Activated T-helper 2 cell treated with anti-CD3 and anti-CD28 coated beads, Interferon-gamma antibody, Interleukin-2, Interleukin-4, amounts not matched to agents 10 μg/mL and 5 μg/mL and 100 μg/mL, durations not matched to agents 14 hours and 24 hours and 36 hours (primary cell): ENCODE measurements at places on chromosomes 4 and X.

- DNase-seq, result no peak
Observed at GRCh38 chr4:121799208-121799823, 1.8 kb upstream of the EXOSC9 start.

DNA sequence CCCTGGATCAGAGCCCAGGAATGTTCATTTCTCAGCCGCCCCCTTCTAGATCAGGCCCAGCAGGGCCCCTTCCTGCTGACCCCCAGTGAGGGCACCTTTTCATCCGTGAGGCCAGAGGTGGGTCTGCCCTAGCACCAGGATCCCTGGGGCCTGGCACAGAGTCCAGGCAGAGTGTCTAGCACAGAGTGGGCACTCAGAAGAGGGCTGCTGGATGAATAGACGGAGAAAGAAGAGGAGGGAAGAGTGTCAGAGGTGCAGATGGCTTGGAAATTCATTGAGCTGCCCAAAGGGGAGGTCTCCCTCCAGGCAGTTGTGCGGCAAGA is 106.5 kb downstream of the CPZ start:
- DNase-seq, result no peak

DNA sequence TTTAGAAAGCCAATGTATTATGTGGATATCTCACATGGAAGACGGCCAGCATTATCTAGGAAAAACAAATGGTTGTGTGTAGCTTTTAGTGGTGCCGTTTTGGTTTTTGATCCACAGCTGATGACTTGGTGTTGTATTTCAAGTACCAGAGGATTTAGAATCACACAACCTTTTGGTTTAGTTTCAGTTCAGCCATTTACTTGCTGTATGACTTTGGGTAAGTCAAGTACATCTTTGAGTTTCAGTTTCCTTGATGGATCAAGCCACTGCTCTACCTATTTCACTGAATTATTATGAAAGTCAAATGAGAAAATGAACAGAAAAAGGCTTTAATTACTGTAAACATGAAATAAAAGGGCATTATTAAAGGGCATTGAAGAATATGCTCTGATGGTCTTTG is 205.6 kb downstream of the ZIC3 start:
- no peak for DNase-seq

GRCh38 chr4:42750091-42750490 is 93.2 kb upstream of the ATP8A1 start:
- DNase-seq, result no peak

GRCh38 chr4:156962528-156962974 is 9.0 kb downstream of the PDGFC start:
- DNase-seq, result no peak

DNA sequence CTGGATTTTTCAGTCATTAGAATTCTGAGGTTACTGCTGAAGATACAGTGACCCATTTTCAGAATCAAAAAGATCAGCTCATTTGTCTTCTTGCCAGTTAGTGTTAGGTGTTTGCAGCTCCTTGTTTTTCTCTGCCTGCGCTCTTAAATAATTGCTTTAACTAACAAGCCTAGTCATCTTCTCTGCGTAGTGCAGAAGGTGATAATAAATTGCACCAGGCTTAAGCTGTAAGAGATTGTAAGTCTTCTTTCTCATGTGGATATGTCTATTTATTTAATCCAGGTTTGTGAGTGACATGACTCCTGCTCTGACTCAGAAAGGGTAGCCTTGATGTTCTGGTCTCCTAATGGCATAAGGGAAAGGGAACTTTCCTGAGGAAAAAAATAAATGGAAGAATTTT is 167.2 kb downstream of the CEP135 start:
- no peak for DNase-seq

DNA sequence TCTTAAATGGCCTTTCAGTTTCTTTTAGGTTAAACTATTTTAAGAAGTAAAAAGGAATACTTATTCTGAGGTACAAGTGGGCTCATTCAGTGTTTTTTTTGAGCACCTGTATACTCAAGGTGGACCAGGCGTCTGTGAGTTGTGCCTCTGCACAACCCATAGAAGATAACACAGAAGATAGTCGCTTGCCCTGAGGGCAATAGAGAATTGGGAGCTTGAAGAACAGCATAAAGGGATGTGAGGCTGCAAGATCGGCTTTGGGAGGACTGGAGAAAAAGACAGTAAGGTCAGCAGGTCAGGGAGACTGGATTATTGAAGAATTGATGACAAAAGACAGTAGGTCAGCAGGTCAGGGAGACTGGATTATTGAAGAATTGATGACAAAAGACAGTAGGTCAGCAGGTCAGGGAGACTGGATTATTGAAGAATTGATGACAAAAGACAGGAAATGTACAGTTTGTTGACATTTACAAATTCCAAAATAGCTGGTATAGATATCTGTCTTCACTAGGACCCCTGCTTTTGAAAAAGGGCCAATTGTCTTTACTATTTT is 3.1 kb downstream of the CPE start:
- no peak for DNase-seq

DNA sequence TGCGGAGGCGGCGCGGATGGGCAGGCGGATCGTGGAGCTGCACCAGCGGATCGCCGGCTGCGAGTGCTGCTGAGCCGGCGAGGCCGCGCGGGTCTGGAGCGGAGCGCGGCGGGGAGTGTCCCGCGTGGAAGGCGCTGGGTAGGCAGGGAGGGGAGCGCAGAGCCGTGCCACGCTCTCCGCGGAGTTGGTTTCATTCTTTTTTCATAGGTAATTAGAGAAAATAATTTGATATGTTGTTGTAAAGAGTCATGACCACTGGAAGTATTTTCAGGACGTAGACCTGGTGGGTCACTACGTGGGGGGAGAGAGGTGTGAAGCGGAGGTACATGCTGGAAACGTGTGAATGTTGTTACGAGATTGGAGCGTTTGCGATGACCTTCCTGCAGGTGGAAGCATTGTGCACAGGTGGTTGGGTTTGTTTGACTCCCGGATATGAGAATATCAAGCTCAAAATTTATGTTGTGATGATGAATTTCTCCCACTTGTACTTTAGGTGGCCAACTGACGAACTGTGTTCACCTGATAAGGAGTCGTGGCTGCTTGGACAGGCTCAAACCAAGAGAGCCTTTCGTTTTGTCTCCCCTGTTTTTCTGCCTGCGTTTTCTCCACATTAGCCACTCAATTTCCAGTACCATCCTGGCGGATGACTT is 19.1 kb upstream of the S100P start:
- peak; percentile 62 for DNase-seq

DNA sequence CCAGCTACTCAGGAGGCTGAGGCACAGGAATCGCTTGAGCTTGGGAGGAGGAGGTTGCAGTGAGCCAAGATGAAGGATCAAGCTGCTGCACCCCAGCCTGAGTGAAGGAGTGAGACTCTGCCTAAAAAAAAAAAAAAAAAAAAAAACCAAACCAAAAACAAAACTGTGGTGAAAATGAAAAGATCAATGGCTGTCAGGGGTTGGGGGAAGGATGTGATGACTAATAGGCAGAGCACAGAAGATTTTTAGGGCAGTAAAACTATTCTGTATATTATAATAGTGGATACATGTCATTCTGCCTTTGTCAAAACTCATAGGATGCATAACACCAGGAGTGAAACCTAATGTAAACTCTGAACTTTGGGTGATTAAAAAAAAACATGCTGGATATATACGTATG is 69.9 kb upstream of the ELOVL6 start:
- DNase-seq, result no peak

DNA sequence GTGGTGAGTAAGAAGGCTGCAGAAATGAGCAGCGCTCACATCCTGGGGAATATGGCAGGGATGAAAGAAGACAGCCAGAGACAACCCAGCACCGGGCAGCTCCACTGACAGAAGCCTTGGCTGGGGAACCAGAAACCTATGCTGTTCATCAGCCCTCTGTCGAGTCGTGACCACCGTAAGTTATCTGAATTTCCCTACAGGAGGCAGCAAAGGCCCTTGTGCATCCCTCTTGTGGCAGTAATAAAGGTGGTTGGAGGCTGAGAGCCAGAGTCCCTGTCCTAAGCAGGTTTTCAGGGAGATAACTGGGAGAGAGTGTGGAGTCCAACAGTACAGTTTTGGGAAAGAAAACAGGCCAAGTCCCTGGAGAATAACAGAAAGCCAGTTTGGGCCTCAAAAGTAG is 194.0 kb upstream of the BOD1L1 start:
- no peak for DNase-seq

DNA sequence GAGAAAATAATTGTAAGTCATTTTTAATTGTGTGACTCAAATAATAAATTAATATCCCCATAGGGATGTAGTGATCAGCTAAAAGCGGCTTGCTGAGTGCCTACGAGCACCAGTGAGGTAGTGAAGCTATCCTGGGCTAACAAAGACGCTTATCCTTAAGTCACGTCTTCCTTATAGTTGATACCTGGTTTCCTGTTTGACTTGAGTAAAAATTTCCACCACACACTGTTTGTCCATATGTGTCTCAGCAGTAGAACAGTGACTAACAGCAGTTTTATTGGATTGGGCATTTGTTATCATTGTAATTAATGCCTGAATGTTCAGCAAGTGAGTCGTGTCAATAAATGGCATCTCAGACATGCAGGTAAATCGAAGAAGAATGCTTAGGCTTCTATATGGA is 241.1 kb downstream of the GRXCR1 start:
- no peak for DNase-seq

DNA sequence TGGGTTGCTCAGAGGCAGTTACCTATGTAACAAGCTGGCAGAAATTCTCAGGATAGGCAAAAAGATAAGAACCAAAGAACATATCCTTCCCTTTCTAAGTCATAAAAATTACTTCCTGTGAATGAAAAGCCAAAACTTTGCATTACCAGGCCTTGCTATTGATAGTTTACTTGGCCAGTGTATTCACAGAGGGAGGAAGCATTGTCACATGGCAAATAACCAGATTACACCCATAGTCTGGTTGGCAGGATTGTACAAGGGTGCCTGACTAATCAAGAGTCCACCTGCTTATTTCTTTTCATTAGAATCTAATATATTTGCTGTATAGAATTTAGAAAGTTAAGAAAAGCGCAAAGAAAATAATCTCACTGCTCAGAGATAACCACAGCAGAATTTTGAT is 14.1 kb downstream of the XIAP start:
- DNase-seq, result no peak

GRCh38 chrX:21374994-21375707 is 933 bp downstream of the CNKSR2 start:
- DNase-seq, result peak; percentile 8

DNA sequence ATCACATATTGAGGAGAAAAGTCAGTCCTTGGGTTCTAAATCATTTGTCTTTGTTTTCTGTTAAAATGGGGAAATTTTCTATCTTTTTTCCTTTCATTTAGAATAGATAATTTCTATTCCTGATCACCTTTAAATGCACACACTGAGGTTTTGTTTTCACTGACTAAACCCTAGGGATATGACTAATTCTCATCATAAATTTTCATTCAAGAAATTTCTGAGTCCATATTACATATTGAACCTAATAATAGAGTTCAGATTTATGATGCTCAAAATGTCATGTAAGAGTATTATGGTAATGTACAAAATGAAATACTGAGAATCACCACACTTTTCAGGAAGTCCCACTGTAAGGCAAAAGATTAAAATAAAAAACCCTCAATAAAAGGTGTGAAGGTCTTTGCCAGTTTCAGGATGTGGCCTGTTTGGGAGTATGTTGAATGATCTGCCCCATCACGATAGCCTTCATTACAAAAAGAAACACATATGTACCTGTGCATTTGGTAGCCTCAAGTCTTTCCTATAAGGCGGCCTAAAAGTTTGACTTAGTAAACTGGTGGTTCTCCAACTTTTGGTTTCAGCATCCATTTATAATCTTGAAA is 49.4 kb downstream of the LEF1 start:
- no peak for DNase-seq

- DNase-seq, result no peak
Observed at GRCh38 chrX:13194291-13195103, 125.4 kb downstream of the ATXN3L start.

DNA sequence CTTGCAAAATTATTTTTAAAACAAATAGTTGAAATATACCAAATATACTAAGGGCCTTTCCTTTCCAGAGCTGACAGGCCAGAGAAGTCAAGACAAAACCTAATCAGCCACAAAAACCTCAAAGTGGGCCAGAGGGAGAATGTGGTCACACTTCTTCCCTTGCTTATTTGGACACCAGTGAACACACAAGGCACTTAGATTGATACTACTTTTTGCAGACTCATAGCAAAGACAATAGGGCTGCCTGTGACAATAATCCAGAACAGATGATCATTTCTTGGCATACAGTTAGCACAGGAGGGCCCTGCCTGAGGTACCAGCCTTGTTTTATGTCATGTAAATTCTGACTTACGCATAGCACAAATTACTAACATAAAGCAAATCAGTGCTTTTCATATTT is 215.7 kb upstream of the NEIL3 start:
- no peak for DNase-seq

DNA sequence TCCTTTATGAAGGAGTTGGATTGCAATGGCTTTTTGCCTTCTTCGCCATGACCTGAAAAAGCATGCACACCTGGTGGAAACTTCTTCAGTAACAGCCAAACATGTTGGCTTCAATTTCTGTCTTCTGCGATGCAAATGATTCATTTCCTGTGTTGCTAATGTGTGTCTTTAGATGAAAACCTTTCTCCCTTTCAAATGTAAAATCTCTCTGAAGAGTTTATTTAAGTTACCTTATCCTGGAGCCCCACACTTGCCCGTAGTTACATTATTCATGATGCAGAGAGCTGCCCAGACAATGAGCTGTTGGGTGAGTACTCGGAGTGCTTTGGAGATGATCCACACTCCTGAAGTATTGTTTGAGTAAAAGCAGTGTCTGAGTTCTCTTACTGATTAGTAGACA is 1100.9 kb downstream of the RPA4 start:
- DNase-seq, result no peak

GRCh38 chr4:1212546-1213335 is 36.2 kb downstream of the CTBP1 start:
- DNase-seq, result no peak

GRCh38 chr4:168917138-168917779 is 92.8 kb downstream of the CBR4 start:
- no peak for DNase-seq

DNA sequence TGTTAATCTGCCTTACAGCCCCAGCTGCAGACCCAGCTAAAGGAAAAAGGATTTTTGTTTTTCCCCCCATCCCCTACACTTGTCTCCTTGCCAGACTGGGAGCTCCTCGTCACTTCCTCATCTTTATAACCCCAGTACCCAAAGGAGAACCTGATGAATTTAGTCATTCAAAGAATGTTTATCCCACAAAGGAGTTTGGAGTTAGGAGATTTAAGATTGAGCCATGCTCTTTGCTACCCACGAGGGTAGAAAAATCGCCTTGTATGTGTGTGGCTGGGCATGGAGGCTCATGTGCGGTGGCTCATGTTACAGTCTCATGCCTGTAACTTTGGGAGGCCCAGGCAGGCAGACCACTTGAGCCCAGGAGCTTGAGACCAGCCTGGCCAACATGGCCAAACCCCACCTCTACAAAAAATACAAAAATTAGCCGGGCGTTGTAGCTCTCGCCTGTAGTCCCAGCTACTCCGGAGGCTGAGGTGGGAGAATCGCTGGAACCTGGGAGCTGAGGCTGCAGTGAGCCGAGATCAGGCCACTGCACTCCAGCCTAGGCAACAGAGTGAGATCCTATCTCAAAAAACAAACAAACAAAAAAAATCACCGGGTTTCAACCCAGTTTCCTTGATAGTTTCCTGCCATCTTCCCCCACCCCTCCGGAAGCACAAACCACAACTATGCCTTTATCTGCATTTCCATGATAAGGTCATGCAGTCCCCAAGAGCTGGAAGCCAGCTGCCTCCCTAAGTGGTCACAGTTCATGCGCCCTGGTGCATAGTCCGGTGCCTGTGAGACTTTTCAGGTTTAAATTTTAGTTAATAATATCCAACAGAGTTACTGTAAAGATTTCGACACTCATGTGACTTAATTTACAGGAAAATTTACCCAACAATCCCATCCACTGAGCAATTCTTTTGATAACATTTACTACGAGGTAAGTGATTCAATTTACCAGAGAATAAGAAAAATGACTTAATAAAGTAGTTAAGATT is 1.5 kb downstream of the CFAP97 start:
- DNase-seq, result peak; percentile 54

GRCh38 chrX:2423899-2424298 is 76.9 kb downstream of the DHRSX start:
- no peak for DNase-seq
